ENCODE measurements at places on chromosomes 7 and 10.

- DNase-seq, result no peak
These were observed 30.7 kb upstream of the PRKAR1B start for GRCh38 chr7:757741-758163.

DNA sequence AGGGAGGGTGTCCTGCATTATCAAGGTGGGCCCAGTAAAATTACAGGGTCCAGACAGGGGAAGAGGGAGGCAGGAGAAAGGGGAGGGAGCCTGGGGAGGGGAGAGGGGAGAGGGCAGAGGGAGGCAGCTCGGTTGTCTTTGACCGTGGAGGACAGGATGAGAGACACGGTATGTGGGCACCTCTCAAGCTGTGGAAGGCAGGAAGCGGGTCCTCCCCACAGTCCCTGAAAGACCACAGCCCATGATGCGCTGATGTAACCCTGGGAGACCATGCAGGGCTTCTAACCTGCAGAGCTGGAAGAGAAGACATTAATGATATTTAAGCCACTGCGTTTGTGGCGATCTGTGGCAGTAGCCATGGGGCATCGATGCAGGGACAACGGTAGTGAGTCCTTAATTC lies 27.2 kb upstream of the MNX1 start:
- DNase-seq, result no peak

DNA sequence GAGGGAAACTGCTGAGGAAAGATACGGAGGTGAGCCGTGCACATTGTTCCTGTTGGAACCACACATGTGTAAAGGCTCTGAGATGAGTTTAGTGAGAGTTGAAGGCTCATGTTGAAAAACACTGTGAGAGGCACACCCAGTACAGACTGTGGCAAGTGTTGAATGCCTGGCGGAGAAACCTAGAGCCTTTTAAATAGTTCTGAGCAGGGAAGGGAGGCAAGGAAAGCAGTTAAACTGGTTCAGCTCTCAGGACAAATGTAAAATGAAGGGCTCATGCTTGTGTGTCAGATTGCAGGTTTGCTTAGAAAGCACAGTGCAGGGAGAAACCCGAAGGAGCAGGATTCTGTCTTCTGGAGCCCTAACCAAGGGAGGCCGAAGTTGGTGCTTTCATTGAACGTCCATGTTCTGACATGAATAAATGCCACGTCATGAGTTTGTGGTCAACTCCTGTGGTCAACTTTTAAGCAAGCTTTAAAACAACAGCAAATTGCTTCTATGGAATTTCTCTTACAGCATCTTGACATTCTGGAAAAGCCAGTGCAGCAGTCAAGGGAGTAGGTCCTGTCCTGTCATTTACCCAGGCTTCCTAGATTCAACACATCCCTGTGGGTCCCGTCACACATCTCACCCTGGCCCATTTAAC lies 650.9 kb upstream of the GALNT17 start:
- no peak for DNase-seq

DNA sequence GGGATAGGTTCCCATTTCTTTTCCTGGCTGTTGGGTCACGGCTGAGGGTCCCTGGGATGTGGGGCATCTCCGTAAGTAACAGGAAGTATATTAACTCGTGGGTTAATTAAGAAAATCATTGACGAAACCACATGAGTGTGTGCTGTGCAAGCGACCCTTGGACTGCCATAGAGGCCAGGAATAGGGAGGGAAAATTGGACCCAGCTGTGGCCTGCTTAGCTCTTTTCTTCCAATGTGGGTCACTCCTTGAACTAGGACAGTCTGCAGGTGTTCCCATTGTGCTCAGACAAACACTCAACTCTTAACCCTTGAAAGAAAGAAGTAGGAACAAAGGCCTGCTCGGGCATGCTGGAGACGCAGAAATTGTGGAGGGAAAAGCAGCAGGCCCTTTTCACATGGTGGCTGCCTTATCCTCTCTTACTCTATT lies 25.6 kb upstream of the PLEKHA1 start:
- DNase-seq, result no peak

DNA sequence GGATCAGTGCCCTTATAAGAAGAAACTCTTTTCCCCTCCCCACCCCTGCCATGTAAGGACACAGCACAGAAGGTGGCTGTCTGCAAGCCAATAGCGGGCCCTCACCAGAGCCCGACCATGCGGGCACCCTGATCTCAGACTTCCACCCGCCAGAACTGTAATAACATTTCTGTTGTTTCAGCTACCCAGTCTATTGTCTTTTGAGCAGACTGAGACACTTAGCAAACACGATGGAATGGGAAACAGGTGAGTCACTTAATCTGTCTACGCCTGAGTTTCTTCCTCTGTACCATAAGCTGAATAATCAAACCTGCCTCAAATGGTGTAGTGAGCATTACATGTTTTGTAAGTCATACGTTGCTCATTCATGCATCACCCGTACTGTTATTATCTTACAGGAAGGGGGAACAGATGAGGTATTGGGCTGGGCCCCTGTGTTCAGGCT lies 58.2 kb downstream of the STRA8 start:
- DNase-seq, result no peak

DNA sequence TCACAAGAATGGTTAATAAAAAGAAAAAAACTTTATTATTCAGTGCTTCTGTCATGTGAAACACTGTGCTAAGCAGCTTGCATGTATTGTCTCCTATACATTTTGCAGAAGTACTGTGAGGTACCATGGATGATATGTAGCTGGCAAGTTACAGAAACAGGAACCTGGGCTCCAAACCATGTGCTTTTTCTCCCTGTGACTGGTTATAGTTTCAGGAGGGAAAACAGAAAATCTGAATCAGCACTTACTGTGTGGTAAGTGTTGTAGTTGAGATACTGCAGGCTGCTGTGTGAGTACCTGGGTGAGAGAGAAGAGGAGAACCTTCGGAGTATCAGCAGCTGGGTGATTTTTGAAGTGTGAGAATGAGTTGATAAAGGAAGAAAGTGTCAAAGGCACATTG lies 285.0 kb downstream of the SUGCT start:
- no peak for DNase-seq

- no peak for DNase-seq
These were observed 61.6 kb downstream of the ANKRD7 start for GRCh38 chr7:118286131-118286530.

GRCh38 chr10:30783939-30784501 lies 154.5 kb upstream of the LYZL2 start:
- peak; percentile 70 for DNase-seq

DNA sequence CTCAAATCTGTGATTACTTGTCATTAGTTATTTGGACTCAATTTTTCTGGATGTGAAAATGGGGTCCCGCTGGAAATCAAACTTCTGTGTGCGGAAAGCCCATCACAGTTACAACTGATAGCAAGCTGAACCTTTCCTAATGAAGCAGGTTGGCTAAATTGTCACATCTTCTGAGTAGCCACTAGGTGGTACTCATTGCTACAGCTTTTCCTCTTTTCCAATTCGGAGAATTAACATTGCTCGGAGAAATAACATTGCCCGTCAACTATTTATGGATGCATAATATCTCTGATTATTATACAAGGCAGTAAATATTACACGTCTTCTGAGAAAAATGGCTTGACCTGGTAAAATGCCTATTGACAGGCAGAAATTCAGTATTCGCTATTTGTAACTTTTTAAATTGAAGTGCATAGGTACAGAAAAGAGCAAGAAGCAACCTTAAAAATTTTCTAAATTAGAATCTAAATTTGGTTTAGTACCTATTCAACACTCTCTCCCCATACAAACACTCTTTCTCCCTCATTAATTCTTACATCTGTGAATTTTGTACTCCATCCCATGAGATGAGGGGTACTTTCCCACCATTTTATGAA lies 17.3 kb upstream of the BLOC1S2 start:
- no peak for DNase-seq

DNA sequence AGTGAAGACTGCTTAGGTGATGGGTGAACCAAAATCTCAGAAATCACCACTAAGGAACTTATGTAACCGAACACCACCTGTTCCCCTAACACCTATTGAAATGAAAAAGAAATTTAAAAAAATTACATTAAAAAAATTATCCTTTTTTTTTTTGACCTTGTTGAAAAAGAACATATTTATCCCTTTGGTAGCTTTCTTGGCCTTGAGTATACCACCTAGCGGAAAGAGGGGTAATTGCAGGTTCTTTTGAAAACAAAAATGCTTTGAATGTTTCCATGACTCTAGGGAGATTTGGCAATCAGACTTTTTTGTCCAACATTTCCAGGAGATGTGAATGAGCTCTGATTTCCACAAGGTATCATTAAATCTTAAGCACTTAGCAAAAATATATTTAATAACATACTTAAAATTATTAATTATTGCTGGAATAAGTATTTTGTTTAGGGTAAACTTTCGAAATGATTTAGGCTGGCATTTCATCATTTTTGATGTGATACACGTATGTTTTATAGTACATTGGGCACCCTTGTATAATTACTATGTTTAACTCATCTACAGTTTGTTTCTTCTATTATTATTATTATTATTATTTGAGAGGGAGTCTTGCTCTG lies 47.0 kb upstream of the ELMO1 start:
- no peak for DNase-seq

Measured in stimulated activated CD4-positive, alpha-beta T cell treated with anti-CD3 and anti-CD28 coated beads, TNF-alpha, amount 100 ng/mL, for 4 hours (primary cell).